ENCODE measurements at places on chromosomes 4 and X.

- DNase-seq: no peak
Observed at GRCh38 chrX:21632027-21632426, 26.1 kb downstream of the KLHL34 start.

- no peak for DNase-seq
Observed at GRCh38 chr4:26242451-26242850, 78.4 kb upstream of the RBPJ start.

DNA sequence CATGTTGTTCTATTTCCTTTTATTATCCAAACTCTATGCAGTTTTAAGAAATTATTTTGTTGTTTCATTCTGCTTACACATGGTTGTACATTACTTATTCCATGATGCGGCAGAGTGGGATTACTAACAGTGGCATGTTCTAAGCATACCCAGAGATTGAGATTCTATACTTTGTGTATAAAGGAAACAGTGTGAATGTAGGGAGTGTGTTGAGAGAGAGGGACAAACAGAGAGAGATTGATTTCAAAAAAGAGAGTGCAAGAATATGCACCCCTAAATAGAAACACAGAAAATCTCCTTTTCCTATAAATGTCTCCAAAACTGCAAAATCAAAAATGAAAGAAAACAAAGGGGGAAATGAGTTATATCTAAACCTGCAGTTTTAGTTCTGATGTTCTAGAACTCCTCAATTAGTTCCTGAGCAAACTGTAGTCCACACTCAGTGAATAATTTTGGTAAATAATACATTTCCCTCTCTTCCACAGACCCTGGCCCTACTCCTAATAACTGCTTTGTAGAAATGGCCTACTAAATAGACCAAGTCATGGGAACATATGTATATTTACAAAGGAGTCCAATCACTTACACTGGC lies 31.0 kb downstream of the SLC9B1 start:
- no peak for DNase-seq

DNA sequence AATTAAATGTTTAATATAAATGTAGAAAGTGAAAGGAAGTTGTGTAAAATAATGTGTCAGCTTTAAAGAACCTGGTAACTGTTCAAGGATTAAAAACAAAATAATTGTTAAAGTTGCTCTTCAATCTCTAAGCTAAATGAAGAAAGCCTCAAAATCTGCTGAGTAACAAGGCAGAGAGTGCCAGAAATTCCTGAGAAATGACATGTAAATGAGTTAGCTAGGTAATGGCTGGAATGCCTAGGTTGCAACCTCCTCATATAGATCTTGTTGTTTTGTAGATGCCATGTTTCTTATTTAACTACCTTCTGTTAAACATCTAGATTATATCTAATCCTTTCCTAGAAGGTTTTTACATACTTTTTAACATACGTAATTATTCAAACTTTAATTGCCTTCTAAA lies 763.6 kb upstream of the AGA start:
- no peak for DNase-seq

DNA sequence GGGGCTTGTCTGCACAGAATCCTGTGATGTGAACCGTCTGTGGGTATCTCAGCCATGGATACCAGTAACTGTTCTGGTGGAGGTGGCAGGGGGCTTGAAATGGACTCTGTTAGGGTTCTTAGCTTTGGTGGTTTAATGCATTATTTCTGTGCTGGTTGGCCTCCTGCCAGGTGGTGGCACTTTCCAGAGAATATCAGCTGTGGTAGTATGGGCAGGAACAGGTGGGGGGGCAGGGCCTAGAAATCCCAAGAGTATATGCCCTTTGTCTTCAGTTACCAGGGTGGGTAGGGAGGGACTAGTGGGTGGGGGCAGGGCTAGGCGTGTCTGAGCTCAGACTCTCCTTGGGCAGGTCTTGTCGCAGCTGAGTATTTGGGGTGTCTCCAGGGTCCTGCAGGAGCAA lies 106.7 kb downstream of the KIT start:
- no peak for DNase-seq

DNA sequence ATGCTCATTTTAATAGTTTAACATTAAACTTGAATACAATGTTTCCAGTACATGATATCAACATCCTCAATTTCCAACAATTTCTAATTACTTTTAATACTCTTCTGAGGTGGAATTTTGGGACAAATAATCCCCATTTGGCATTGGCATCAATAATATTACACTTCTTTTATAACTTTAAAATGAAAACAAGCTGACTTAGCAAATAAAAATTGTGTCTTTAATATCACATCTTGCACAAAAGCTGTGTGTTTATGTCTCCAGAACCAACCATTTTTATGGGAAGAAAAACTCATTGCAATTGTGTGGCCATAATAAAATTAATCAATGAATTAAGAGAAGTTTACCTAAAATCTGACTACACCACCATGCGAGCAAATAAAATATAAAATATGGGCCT lies 2552.6 kb downstream of the PCDH7 start:
- DNase-seq: no peak
